NCI-H1092 treated with DMSO at 0.1 percent for 48 hours (cell line): ENCODE measurements at places on chromosomes 1 and 21.
A peak's percentile ranks its signal among the peaks of the same experiment; 100 is the strongest.

GRCh38 chr1:159342761-159343425 lies 40.8 kb downstream of the FCER1A start:
- no peak for DNase-seq

DNA sequence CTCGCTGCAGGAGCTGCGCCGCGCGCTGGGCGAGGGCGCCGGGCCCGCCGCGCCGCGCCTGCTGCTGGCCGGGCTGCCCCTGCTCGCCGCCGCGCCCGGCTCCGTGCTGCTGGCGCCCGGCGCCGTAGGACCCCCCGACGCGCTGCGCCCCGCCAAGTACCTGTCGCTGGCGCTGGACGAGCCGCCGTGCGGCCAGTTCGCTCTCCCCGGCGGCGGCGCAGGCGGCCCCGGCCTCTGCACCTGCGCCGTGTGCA lies 730 bp downstream of the OLIG1 start:
- no peak for DNase-seq

- DNase-seq = no peak
Measured at GRCh38 chr1:18178111-18178510, 70.5 kb downstream of the IGSF21 start.

GRCh38 chr1:57340334-57341070 lies 83.4 kb downstream of the DAB1 start:
- DNase-seq = no peak

DNA sequence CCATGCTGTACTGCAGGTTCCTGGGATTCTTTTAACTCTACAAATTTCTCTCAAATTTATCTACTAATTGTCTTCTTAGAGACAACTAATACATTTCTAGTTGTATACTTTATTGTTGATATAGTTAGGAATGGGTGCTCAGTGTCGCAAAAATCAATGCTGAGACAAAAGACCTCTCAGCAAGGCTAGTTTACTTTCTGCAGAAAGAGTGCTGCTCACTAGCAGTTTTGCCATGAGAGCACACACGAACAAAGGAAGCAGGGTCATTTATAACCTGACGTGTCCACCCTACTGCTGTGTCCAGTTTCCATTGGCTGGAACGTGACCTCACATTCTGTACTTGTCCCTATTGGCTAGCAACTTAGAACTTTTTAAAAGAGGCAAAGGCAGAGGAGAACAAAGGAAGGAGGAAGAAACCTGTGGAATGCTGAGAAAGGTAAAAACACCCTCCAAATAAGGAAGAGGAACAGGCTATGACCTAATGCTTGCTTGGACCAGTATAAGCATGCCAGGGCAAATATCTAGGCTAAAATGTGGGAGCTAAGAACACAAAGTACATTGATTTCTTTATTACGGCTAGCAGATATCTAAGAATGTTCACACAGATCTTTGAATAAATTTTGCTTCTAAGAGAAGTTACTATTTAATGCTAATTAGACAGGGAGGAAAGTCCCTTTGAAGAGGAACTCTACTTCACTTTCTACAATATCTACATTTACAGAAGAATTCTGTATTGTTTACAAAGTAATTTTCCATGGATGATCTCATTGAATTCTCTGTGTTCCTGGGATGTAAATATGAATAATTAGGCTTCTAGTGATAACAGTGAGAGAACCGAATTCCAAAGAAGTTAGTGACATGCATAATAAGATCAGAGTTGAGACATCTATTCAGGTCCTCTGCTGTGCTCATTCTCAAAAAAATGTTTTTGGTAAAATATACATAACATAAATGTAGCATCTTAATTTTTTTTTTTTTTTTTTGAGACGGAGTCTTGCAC lies 86.0 kb upstream of the MAP10 start:
- DNase-seq = no peak

- no peak for DNase-seq
Measured at GRCh38 chr1:90295534-90295933, 300.6 kb downstream of the ZNF326 start.

DNA sequence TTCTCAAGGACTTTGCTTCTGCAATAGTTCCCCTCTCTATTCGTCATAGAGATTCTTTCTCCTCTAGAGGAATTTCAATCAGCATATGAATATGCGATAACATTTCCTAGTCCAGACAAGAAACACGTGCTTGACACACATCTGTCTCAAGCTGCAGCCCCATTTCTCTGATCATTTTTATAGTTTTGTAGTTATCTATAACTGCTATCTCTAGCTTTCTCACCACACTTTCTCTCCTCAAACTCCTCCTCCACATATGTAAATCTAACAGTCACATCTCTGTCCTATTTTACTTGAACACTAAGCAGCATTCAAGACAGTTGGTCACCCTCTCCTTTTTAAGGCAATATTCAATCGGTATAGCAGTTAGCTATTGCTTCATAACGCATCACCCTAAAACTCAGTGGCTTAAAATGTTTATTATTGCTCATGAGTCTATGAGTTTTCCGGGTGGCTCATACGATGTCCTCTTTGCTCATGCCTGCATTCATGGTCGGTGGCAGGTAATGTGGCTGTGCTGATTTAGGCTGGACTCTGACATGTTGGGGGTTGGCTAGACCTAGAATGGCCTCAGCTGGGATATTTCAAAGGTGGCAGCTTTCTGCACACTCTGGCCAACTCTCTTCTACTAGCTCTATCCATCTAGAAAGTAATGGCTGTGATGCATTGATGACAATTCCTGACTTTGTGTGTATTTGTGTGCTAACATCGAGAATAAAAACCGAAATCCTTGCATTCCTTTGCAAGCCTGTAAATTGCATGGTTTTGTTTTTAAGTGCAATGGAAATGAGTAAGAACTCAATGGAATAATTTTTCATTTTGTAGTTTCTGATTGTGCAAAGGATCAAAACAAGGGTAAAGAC lies 20.6 kb downstream of the ATP6V1G3 start:
- DNase-seq = no peak

DNA sequence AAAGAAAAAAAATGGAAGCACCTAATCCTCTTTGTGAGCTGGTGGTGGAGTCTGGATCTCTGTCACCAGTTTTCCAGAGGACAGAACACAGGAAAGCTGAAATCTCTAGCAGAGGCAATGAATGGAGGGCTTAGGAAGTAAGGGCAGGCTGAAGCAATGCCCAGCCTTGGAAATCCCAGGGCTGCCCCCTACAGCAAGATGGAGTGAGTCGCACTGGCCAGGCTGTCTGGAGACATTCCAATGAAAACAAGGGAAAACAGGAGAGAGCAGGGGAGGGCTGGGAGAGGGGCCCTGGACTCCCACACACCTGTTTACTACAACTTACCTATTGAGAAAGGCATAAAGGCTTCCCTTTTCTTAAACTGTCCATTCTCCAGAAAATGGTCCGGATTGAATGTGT lies 25.9 kb downstream of the CYP2J2 start:
- no peak for DNase-seq

DNA sequence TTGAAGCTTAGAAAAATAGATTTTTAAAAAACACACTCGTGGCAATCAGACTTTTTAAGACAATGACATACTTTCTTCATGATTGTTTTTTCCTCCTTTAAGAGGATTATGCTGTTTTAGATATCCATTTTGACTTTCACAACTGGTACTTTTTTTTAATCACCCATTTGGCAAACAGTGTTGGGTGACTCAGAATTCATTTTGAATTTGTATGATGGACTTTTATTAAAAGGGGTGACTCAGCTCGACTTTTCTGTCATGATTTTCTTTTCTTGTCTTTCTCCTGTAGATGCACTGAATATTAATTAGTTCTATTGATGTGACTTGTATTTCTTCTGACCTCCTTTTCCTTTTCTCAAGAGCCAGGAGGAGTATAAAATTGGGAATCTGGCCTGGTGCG lies 44.7 kb downstream of the FMN2 start:
- no peak for DNase-seq

GRCh38 chr1:97013941-97014340 lies 292.4 kb downstream of the PTBP2 start:
- no peak for DNase-seq

DNA sequence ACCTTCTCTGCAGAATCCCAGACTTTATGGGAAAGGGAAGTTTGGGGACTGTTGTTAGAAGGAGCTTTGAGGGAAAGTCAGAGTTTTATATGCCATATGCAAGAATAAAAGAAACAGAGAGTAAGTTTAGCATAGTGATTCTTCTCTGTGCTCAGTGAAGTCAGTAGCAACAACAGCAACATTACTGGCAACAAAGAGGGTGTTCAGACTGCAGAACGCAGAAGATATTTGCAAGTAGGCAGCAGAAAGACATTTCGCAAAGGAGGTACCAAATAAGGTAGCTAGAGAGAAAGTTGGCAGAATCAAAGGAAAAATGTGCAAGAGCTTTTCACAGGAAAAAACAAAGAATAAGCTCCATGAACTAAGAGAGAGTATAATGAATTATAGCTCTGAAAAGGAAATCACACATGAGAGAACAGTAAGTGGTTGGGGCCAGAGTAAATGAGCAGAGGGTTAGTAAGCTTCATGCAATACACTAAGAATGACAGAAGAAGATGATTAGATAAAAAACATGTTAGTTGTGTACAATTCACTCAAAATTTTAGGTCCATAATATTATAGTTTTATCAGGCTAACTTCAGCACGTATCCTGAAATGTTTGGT lies 98.1 kb downstream of the NEGR1 start:
- no peak for DNase-seq

- peak; percentile 55 for DNase-seq
Measured at GRCh38 chr1:8025671-8026144, 401 bp downstream of the ERRFI1 start.

DNA sequence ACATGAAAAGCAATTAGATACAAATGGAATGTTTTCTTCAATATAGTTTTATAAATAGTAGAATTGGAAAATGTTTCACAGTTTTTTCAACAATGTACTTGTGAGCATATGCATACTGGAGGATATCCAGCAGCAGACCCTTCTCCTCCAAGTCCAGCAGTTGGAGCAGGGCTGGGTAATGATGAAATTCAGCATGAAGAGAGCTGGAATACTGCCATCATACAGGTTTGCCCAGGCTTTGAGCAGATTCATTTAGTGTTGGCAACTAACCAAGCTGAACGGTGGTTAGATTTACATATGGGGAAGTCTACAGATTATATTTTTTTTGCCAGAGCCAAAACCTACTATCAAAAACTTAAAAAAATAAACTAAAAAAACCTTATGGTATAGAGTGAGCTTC lies 38.3 kb downstream of the WDR3 start:
- peak; percentile 89 for DNase-seq

DNA sequence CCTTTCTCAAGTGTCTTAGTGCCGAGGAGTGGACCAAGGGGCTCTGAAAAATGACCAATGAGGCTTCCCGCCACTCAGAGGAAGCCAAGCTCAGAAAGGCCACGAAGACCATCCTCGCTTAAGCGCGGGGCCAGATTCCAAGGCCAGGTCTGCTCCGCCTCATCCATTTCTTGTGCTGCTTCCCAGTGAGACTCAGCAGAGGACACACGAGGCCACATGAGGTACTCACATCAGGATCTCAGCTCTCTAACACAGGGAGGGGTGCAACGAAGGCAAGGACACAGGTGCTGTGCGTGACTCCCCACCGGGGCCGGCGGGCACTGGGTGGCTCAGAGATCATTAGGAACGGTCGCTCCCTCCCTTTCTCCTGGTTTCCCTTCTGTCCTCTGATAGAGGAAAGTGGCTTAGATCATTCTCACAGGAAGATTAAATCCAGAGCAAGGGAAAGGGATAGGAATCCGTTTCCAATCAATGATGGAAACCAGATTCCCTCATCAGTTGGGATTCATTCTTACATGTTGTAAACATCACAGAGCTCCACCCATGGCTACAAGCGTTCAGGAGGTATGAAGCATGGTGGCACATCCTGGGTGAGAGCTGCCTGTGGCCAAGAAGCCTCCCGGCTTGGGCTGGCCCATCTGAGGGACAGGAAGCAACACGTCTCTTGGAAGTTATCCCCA lies 46.7 kb downstream of the CAPZB start:
- no peak for DNase-seq

DNA sequence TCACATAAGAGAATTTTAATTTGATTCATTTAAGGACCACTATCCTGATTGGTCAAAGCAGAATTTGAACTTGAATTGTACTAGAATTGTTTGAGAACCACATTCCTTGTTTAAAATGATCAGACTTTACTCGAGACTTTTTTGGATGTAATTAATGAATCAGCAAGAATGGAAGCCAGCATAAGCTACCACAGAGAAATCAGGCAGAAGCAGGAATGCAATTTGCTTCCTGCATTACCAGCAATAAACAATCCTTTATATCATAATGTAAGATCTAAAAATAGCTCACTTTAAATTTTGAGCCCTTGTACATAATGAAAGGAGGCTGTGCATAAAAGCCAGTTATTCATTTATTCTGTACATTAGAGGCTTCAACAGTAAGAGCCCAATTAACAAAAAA lies 119.8 kb upstream of the BACE2 start:
- DNase-seq = no peak

- no peak for DNase-seq
Measured at GRCh38 chr1:54813485-54814125, 12.5 kb upstream of the TTC22 start.

DNA sequence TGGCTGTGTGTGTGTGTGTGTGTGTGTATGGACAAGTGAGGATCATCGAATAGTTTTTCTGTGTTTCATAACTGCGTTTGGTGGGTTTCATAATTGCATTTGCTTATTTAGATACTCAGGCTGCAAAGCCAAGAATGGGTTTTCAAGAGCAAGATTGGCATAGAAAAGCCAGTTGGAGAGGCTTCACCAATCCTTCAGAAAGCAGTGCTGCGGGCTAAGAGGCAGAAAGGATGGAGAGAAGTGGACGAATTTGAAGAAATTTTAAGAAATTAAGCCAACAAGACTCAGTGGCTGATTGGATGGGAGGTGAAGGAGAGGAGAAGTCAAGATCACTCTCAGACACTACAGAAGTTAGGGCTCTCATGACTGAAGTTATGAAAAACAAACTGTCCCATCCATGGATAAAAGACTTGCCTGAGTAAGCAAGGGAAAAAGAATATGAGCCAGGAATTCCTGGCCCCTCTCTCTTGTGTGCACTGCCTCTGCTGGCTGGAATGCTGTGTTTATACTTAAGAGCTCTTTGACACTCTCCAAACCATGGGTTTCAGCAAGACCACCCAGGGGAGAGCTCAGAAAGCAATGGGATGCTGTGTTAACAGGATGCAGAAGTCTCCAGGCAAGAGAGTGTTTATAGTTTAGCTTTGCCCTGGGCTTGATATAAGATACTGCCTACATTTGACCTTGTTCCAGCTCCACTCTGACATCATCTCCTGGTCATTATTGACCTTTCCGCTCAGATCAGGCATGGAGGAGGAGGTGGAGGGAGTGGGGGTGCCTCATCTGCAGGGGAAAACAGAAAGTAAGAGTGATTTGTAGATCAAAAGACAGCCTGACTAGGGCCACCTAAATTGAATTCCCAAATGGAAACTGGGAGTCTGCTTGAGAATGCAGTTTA lies 232.0 kb upstream of the PLXNA2 start:
- peak; percentile 38 for DNase-seq

- no peak for DNase-seq
Measured at GRCh38 chr1:23805025-23805424, 4.5 kb upstream of the GALE start.

DNA sequence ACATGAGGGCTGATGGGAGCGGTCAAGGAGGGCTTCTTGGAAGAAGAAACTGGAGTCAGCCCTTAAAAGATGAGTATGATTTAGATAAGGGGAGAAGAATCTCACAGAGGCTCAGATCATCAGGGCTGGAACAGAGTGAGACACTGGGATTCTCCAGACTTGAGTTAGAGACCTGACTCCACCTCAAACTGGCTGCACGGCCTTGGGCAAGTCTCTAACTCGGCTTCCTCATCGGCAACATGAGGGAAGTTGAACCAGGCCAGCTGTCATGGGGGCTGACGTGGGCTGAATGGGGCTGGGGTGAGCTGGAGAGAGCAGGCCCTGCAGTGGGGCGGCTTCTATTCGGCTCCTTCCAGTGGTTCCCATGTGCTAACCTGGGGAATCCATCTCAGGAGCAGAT lies 2.5 kb downstream of the C1QC start:
- DNase-seq = no peak
